ENCODE measurements at places on chromosomes 2 and 18.
A peak's percentile ranks its signal among the peaks of the same experiment; 100 is the strongest.

DNA sequence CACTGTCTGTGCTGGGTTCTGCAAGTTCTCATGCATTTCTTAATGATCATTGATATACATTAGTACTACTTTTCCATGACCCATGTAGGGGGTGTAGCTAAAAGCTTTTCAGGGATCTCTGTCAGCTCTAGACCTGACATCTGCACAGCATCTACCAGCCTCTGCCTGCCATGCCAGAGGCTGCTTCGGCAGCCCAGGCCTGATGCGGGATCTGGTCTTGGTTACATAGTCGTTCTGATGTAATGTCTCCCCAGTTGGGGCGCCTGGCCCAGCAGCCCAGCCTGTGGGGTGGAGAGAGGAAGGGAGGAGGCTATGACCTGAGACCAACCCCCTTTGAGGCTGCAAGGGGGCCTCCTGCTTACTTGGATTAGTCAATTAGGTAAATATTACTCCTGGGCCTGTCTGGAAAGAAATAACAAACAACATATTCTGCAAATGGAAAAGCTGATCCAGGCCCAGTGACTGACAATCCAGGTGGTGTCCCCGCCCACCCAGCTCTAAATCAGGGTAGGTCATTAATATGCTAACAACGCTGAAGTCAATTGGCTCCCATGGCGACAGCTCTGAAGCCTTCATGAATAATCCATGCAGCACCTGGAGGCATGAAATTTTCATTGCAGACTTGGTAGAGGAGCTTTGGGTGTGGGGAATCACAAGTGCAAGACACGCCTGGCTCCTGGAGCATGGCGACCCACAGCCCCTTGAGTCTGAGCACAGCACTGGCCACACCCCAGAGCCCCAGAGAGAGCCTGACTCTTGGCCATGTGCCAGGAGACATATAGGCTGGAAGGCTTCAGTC lies 575.3 kb downstream of the CMPK2 start:
- DNase-seq, result no peak

DNA sequence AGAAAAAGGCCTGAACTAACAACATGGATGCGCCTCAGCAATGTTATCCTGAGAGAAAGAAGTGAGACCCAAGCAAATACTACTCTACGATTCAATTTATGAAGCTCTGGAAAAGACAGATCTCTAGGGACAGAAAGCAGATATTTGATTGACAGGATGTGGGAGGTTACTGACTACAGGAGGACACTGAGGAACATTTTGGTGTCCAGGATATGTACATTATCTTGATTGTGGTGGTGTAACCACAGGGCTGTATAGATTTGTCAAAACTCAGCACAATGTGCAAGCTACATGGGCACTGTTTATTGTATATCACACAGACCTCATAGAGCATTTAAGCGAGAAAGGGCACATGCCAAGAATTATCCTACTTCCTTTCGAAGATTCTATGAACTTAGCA lies 219.8 kb downstream of the PTGR3 start:
- no peak for DNase-seq

- no peak for DNase-seq
Observed at GRCh38 chr18:48488388-48488850, 50.4 kb upstream of the CTIF start.

GRCh38 chr18:62715436-62715758 lies at the start of gene PHLPP1:
TSS of gene PHLPP1 (plus strand) at chr18:62715541. CDS start at chr18:62715684, 143 bp downstream.
- DNase-seq, result no peak

- DNase-seq, result no peak
Observed at GRCh38 chr2:109105113-109105512, 23.9 kb upstream of the SH3RF3 start.

DNA sequence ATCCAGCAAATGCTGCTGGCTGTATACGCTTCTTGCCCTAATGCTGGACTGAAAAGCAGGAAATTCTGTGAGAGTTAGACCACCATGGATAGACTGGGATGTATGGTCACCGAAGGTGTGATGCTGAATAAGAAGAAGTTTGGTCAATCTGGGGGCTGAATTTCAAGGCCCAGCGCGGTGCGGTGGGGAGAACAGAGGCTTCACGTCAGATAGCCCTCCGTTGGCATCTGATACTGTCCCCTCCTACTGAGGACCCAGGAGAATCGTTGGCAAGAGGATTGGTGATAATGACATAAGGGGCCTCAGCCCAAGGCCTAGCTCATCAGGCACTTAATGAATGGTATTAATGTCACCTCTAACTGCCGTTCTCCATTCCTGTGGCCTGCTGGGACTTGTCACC lies 97.3 kb upstream of the ST3GAL5 start:
- no peak for DNase-seq

DNA sequence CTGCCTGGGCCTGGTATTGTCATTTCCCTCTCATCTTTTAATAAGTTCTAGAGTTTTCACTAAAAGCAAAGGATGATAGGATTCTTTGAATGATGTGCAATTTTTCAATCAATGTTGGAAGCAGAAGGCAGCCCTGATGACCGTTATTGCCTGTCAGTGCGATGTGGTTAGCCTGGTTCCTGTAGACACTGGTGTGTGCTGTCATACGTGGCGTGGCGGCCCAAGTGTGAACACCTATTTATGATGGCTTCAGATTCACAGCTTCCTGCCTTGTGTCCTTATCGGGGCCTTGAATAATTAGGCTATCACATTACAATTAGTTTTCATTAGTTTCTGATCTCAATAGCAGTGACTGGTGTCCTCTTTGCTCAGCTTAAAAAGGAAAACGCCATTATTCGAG lies 218.5 kb downstream of the TPGS2 start:
- DNase-seq, result no peak

DNA sequence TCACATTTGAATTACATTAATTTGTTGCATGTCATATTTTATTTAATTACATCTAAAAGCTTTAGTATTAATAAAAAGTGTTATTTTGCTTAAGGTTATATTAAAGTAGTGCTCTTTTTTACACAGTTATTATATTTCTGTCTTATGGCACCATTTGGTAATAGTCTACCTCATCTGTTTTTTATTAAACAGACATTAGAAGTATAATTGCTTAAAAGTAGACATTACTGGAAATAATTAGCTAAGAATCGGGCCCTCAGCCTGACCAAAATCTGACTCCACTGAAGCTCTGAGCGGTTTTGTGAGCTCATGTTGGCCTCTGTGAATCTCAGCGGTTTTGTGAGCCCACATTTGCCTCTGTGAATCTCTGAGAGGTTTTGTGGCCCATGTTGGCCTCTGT lies 102.5 kb upstream of the SNTG2 start:
- DNase-seq, result no peak

- no peak for DNase-seq
Observed at GRCh38 chr2:226690461-226691024, 109.1 kb downstream of the IRS1 start.

DNA sequence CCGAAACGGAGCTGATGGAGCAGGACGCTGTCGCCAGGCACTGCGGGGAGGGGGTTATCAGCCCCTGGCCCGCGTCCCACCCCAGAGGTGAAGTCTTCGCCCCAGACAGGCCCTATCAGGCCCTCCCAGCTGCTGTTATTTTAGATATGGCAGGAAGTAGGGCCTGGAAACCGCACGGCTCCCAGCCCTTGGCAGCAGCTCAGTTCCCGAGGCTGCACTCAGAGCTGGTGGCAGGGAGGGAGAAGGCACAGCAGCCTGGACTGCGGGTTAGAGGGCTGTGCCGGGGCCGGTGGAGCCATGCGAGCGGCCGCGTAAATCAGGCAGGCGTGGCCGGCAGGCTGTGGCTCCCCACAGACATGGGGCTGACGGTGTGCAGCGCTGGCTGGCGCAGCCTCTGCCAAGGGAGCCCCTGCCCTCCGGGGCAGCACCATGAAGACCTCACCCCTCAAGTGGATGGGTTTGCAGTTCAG lies 111.4 kb downstream of the NFATC1 start:
- peak; percentile 17 for DNase-seq

Data from CD4-positive, alpha-beta T cell treated with Interleukin-21 for 1 hour (primary cell).